ENCODE measurements at places on chromosomes 4 and X. TPM values are rescaled to one million over a fixed set of nuclear protein-coding genes. Genes with fewer than 3 reads are reported as not detected.

DNA sequence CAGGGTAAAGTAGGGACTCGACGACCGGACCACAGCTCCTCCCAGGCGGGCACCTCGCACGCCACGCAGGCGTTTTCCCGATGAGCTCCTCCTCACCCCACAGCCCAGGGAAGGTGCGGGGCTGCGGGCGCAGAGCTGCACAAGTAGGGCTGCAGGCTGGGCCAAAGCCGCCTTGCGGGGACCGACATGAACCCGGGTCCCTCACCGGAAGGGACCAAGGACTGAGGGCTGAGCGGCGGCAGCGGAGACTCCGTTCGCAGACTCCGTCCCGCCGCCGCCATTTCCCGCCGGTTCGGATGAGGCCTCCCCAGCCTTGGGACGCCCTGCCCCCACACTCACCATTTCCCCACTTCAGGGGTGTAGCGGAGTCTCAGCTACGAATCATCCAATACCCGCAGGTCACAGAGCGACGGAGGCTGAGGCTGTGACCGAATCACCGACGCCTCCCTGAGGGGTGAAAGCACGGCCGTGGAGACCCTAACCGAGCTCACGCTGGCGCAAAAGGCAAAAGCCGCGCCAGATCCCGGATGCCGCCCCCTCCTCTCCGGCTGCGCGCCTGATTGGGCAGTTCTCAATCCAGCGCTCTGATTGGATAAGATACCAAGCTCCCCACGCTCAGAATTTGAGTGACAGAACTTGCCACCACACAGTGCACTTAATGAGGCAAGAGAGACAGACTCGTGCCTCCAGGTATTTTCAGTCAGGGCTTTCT is at the start of gene ZNF732:
Gene ZNF732, minus strand, starts transcription at position 506 of the 712 bp plus-strand sequence. Its CDS starts 164 bp downstream, at position 342.
- no peak for DNase-seq

DNA sequence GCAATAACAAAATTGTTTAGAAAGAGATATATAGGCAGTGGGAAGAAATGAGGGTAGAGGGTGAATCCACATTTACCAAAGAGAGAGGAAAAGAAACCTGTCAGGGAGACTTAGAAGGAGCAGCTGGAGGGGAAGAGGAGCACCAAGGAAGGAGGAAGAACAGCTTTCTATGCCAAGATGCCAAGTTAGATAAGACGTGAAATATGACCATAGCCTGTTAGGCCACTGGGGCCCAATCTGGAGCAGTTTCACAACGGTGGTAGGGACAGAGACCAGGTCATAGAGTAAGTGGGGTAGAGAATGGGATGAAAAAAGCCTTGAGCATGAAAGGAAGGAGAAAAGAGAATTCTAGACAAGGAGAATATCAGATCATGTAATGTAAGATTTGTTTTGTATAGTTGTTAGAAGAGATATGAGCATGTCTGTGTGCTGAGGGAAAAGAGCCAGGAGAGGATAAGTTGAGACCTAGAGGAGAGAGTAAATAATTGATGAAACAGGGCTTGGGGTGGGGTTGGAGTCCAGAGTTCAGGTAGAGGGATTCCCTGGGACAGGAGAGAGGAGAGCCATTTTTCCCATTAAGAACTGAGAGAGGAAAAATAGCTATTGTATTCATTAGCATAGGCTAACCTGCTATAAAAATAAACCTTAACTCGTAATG is 4.4 kb upstream of the SOWAHB start:
- no peak for DNase-seq

DNA sequence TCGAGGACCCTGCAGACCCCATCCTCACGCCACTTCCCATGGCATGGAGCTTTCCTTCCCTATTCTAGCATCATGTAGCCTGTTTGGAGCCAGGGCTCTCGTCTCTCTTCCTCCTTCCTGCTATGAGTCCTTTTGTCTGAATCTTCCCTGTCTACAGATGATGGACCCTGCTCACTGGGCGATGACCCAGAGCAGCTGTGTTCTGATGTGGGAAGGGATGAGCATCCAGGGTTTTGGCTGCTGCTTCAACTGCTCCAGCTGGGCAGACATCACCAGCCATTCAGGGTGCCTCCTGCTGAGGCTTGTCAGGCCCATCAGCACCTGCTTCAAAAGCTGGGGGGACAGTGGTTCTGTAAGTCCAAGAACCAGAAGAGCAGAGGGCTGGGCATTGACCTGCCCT is 3.2 kb upstream of the CCKAR start:
- no peak for DNase-seq

Gene VCX
- polyA plus RNA-seq = 0.17 TPM

Gene SSX2B
- not detected for polyA plus RNA-seq

DNA sequence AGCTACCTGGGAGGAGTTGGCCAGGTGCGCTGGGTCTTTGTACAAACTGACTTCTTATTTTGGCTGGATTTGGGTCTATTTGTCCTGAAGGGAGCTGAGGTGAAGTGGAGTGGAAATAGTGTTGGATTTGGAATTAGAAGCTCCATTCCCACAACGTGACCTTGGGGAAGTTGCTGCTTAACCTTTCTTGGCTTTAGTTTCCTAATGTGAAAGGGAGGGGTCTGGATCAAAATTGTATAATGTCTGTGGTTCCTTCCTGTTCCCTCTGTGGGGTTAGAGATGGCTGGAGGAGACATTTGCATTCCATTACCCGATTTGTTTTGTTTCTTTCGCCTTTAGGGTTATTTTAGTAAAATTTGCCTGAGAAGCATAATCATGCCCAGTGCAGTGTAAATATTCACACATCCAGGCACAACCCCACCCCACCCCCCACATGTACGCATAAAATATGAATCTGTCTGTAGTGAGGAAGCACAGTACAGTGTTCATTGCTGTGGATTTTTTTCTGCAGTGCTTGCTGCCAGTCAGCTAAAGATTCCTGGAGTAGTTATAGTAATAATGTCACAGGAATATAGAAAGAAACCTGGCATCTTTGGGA is 21.5 kb downstream of the JADE1 start:
- DNase-seq = no peak

DNA sequence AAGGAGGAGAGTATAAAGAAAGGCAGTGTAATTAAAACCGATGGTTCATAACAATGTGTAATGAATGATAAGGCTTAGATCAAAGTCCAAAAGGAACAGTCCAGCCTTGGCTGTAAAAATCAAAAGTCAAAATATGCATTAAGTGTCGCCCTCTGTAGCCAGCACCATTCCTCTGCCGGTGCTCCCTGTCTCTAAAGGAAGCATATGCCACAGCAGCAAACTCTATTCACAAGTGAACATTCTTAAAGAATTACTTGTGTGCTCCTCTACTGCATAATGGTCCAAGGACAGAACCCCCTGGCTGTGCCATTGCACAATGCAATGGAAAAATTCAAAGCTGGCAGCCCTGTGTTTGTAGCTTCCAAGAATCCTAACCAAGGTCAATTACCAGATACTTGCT is 16.3 kb upstream of the MBNL3 start:
- DNase-seq = peak; percentile 59

GRCh38 chr4:74188912-74189311 is 31.0 kb downstream of the MTHFD2L start:
- DNase-seq = no peak

- no peak for DNase-seq
These were observed 6.8 kb downstream of the MMAA start for GRCh38 chr4:145625677-145626622.

DNA sequence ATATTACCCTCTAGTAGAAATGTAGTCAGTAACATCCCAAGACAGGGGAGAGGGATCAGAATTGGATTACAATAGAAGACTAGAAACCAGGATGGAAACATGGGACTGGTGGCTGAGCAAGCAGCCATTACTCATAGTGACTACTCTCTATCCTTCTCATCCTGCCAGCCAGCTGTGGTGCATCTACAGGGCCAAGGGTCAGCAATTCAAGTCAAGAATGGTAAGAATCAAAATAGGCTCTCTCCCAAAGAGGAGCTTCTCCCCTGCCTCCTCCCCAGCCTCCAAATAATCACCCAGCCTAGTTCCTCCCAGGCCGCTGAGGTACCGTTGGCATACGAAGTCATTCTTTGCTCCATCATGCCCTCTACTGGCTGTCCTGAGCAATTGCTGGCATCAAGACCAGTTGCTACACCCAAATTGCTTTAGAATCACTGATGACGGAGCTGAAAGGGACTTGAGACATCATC is 19.4 kb downstream of the AWAT2 start:
- peak; percentile 38 for DNase-seq

Gene IL13RA2
- polyA plus RNA-seq = 3.9 TPM

DNA sequence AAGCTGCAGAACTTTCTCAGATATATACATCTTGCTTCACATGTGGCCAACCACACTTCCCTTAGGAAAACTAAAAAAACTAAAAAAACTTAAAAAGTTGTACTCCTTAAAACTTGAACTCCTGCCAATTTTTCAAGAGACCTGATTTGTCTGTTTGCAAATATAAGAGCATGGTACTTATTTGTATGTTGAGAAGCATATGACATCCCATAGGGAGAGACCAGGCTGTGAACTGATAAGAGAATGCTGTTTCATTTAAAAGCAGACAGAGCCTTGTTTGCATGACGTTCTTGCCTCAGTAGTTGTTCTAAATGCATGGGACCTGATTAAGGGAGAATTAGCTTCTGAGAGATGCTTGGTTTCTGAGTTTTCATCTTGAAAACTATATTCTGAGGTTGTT is 169.9 kb downstream of the GPC3 start:
- DNase-seq = no peak
